ENCODE measurements at places on chromosomes 6 and 20.

- DNase-seq = no peak
Observed at GRCh38 chr6:26554447-26554696, 16.2 kb downstream of the HMGN4 start.

DNA sequence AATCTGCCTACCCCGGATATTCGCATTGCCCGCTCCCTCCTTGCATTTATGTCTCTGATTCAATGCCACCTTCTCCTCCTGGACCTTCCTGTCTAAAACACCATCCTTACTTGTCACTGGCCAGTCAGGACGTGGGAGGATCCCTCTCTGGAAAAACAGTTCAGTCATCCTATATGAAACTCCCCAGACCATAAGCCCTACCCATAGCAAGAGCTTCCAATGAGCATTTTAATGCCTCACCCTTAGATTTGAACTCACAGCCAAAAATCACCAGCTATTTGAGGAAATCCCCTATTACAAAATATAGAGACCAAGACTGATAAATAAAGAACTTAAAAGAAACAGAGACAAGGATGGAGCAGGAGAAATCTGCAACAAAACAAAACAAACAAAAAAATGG is 86.4 kb downstream of the SHLD1 start:
- DNase-seq = no peak

DNA sequence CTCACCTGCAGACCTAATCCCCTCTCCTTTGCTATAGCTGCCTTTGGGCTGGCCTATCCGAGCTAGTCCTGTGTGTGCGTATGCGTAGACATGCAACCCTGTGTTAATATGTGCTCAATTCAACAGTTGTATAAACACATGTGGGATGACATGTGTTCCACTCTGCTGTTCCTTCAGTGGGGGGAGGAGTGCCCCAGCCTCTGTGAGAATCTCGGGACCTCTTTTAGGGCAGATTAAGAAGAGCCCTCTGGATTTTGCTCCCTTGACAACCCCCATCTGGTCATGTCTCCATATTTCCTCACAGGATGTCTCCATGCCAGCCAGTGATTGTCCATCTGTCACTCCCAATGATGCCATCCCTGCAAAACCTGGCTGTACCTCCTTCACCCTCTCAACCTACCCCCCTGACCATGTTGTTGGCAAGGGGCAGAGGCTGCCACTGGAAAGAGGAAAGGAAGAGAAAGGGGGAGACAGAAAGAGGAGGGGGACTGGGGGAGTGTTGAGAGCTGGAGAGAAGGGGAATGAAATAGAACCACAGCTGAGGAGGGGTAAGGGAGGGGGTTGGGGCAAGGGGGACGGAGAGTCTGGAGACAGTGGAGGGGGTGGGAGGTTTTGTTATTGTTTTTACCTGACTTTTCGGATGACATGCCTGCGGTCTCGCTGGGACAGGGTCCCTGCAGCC is 417 bp downstream of the PRRT1 start:
- no peak for DNase-seq

DNA sequence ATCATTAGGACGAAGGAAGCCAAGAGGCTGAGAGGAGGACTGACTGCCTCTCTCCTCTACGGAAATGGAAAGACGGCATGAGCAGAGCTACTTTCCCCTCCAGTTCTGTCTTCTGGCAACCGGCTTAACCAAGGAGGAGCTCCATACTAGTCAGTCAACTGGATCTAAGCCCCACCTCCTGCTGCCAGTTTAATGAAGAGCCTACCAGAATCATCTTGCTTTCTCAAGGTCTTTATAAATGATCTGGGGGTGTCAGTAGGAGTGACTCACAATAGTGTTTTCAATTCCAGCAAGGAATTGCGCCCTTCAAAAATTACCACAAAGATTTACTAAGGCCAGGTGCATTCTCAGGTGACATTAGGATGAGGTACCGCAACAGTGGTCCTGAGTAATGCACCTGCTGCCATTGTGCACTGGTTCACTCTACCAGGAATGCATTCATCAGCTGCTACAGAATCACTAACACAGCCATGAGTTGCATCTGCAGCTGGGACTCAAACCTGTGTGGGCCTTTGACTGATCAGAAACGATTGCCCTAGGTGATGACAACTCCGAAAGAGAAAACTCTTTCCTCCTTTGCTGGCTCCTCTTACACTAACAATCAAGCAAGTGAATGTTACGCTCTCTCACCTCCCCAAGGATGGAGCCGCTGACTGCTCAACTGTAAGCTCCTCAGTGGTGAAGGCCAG is 2.8 kb downstream of the UQCC2 start:
- DNase-seq = no peak

DNA sequence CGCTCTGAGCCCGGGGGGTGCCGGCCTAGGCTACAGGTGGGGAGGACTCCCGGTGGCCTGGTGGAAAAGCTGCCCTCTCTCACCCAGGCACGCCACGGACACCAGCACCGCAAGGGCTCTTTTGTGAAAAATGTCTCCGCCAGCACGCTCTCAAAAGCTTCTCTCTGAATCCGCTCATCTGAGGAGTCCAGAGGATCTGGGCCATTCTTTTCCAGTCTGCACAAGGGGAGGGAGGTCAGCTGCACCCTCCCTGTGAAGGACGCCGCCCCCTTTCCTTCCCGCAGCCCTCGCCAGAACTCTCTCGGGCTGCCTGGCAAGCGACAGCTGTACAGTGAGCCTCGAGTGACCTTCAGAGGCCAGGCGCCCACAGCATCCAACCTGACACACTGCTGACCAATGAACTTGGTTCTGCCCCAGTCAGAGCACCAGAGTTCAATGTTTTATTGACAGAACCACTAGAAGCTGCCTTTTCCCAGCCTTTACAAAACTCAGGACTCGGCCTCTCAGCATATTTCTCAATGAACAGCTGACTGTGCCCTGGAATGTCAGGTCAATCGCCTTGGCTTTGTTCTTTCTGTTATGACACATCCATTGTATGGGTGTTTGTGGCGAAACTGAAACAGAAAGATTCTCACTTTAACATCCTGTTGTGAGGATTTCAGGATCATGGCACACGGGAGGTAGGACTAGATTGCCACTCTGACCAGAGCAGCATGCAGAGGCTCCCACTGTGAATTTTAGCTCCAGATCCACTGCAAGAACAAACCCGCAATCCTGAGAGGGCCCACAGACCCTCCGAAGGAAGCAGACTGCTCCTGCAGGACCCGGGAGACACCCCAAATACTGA is 26.7 kb downstream of the SERPINB9 start:
- no peak for DNase-seq

DNA sequence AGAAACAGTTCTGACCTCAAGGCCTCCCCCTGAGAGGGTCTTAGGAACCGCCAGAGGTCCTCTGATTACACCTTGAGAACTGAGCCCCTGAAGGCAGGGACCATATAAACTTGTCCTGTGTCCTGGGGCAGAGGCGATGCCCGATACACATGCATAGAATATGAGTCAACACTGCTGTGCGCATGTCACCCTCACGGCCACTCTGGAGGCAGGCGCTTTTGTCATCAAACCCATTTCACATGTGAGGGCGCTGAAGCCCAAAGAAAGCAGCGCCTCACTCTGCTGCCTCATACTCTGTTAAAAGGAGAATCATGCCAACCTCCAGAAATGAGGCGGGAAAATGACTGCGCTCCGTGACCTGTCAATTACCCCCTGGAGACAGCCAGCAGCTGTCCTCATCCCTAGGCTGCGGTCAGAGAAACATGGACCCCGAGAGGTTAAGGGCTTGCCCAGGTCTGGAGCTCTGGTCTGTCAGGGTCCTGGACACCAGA is 158.3 kb downstream of the GRM4 start:
- DNase-seq = no peak

DNA sequence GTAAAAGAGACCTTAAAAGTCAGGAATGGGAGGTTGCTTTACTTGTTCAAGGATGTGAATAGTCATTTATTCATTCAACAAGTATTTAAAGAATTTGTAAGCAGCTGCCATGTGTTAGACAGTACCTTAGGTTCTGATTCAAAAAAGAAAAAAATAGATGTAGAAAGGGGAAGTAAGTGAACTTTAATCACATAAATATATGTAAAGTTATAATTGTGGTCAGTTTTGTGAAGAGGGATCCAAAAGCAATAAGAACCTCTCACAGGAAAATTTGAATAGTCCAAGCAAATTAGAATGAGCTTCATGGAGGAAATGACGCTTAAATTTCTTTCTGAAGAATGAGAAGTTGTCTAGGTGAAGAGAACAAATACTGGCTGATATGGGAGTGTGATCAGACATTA is 596.1 kb upstream of the CITED2 start:
- no peak for DNase-seq

- no peak for DNase-seq
Observed at GRCh38 chr20:48558906-48559305, 268.9 kb downstream of the PREX1 start.

- no peak for DNase-seq
Observed at GRCh38 chr6:6764764-6765434, 176.4 kb downstream of the LY86 start.

- DNase-seq = no peak
Observed at GRCh38 chr6:44594481-44594880, 207.0 kb downstream of the CDC5L start.
